Neural cell (in vitro differentiated cells): ENCODE measurements at places on chromosomes 13 and 19. TPM values are rescaled to one million over a fixed set of nuclear protein-coding genes. Genes with fewer than 3 reads are reported as not detected.

The ARL11 gene
- polyA plus RNA-seq = not detected in 2 replicates

The FPR3 gene
- not detected in 2 replicates for polyA plus RNA-seq

The ZNF677 gene
- 35.4 and 39.4 TPM in 2 replicates for polyA plus RNA-seq

The ZNF460 gene
- polyA plus RNA-seq = 11.2 and 23.4 TPM in 2 replicates

The ZNF221 gene
- 7.4 and 7.6 TPM in 2 replicates for polyA plus RNA-seq

The MEGF8 gene
- polyA plus RNA-seq = 21.5 and 22.5 TPM in 2 replicates

The PALM3 gene
- polyA plus RNA-seq = 0.33 TPM in 1 of 2 replicates, not detected in the other

The DBP gene
- polyA plus RNA-seq = 1.0 and 3.6 TPM in 2 replicates

The FXYD3 gene
- not detected in 2 replicates for polyA plus RNA-seq

The DLL3 gene
- polyA plus RNA-seq = 34.4 and 35.5 TPM in 2 replicates

The NOVA2 gene
- polyA plus RNA-seq = 7.6 and 9.3 TPM in 2 replicates

The B3GNT3 gene
- polyA plus RNA-seq = not detected in 2 replicates

The ZNF534 gene
- 1.1 and 2.9 TPM in 2 replicates for polyA plus RNA-seq

The NTN5 gene
- polyA plus RNA-seq = 1.0 TPM in 1 of 2 replicates, not detected in the other

The SHISA7 gene
- 4.5 and 7.1 TPM in 2 replicates for polyA plus RNA-seq

The CGB3 gene
- not detected in 2 replicates for polyA plus RNA-seq

The BRME1 gene
- polyA plus RNA-seq = 6.2 and 8.5 TPM in 2 replicates

The TSSK6 gene
- polyA plus RNA-seq = 4.5 and 5.3 TPM in 2 replicates

The SELENOV gene
- polyA plus RNA-seq = 1.3 TPM in 1 of 2 replicates, not detected in the other

The SIAH3 gene
- 4.0 and 4.9 TPM in 2 replicates for polyA plus RNA-seq

The TEX30 gene
- 16.4 and 29.9 TPM in 2 replicates for polyA plus RNA-seq

The ZNF180 gene
- 17.1 and 20.4 TPM in 2 replicates for polyA plus RNA-seq

The IGFL1 gene
- not detected in 2 replicates for polyA plus RNA-seq

The CEBPA gene
- polyA plus RNA-seq = 1.6 and 2.6 TPM in 2 replicates

The RHPN2 gene
- polyA plus RNA-seq = 0.60 and 1.5 TPM in 2 replicates

The ATP4A gene
- 0.34 TPM in 1 of 2 replicates, not detected in the other for polyA plus RNA-seq

The HOMER3 gene
- polyA plus RNA-seq = 83.6 and 87.7 TPM in 2 replicates

The SEMA6B gene
- polyA plus RNA-seq = 21.6 and 27.1 TPM in 2 replicates

The POSTN gene
- polyA plus RNA-seq = 1.4 and 1.8 TPM in 2 replicates

The VSTM2B gene
- polyA plus RNA-seq = 24.4 and 32.1 TPM in 2 replicates

The FAM124A gene
- polyA plus RNA-seq = 3.0 and 4.7 TPM in 2 replicates

The HSD17B14 gene
- 0.40 and 0.44 TPM in 2 replicates for polyA plus RNA-seq

The DNMT1 gene
- 41.2 and 58.4 TPM in 2 replicates for polyA plus RNA-seq

The RNF113B gene
- not detected in 2 replicates for polyA plus RNA-seq

The CD37 gene
- polyA plus RNA-seq = not detected in 2 replicates
